ENCODE measurements at places on chromosomes 16 and 17.

- no peak for DNase-seq
These were observed at the start of gene PRSS22 for GRCh38 chr16:2857451-2858244. Gene PRSS22, minus strand, starts transcription at chr16:2858170. Its CDS starts 66 bp downstream, at chr16:2858104.

DNA sequence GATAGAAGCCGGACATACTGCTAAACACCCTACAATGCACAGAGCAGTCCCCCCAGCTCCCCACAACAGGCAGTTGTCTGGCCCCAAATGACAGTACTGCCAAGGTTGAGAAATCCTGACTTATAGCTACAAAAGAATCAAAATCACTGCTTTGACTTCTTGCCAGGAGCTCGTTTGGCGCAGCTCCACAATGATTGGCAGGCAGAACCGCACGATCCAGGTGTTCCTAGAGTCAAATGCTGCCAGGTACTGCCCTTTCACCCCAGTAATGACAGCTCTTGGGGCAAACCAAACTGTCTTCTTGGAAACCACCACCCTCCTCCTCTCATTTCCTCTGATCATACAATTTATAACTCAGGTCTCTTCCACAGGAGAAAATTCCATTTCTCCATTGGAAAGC, 2.2 kb upstream of the TMC5 start:
- no peak for DNase-seq

- DNase-seq = no peak
These were observed 5.2 kb downstream of the P4HB start for GRCh38 chr17:81854974-81855774.

- no peak for DNase-seq
These were observed 5.3 kb downstream of the DEF8 start for GRCh38 chr16:89953671-89954406.

- DNase-seq = no peak
These were observed 87.3 kb downstream of the C16orf78 start for GRCh38 chr16:49460786-49461470.

- DNase-seq = no peak
These were observed 14.6 kb downstream of the MAPT start for GRCh38 chr17:45908935-45909334.

- DNase-seq = no peak
These were observed 24.1 kb downstream of the PRKCA start for GRCh38 chr17:66326476-66327047.

DNA sequence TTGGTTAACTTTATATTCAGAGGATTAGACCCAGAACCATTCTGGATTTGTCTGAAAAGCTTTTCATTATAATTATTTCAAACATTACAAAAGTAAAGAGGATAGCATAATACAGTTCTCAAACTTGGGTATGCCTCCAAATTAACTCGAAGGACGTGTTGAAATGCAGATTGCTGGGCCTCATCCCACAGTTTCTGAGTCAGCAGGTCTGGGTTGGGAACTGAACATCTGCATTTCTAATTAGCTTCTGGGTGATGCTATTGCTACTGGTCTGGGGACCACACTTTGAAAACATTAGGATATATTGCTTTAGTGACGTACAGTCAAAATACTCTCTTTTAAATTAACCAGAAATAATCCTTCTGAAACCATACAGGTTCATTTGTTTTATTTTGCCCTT, 10.0 kb downstream of the TPPP3 start:
- DNase-seq = no peak

DNA sequence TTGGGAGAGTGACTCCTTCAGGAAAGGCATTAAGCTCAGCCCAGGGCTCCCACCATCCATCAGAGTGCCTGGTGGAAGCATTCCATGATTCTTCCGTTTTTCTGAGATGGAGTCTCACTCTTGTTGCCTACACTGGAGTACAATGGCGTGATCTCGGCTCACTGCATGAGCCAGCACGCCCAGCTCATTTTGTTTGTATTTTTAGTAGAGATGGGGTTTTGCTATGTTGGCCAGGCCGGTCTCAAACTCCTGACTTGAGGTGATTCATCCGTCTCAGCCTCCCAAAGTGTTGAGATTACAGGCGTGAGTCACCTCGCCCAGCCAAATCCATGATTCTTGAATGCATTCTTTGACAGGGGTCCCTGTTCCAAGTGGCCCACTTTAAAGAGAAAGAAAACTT, 23.1 kb downstream of the MIS12 start:
- no peak for DNase-seq

DNA sequence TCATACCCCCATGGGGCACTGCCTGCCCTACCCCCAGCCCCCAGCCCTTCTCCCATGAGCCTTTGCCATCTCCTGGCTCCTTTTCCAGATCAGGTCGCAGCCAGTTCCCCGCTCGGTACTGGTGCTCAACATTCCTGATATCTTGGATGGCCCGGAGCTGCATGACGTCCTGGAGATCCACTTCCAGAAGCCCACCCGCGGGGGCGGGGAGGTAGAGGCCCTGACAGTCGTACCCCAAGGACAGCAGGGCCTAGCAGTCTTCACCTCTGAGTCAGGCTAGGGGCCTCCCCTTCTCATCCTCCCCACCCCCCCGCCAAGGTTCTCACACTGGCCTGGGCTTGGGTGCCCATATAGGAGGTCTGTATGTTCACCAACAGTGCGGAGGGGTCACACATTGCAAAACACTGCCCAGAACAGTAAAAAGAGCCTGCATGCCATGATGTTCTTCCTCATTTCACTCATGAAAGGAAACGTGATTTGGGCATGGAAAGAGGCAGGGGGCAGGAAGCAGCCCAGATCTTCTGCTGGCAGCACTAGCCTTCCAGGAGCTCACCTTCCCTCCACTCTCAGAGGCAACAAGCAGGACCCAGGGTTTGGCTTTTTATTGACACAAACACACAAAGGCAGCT, 7.5 kb downstream of the IFI35 start:
- no peak for DNase-seq

GRCh38 chr16:442976-443375, 17.5 kb downstream of the RAB11FIP3 start:
- no peak for DNase-seq

- DNase-seq = no peak
These were observed 506.1 kb downstream of the CDH11 start for GRCh38 chr16:64615630-64616280.

DNA sequence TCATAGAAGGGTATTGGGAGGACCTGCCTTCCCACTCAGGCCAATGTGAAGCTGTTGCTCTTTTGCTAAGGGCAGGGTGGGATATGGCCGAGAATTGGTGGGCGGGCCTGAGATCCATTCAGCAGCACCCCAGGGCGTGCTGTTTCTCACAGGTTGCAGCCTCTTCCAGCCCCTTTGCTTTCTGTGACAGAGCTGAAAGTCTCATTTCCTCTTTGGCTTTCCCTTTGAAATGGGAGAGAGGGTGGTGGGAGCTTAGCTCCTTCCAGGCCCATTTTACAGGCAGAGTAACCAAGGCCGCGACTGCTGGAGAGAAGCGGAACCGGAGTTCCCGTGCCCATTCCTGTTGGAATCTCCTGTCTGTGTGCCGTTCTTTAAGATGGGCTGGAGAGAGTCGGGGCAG, 183.0 kb downstream of the RAB11FIP4 start:
- DNase-seq = no peak

- no peak for DNase-seq
These were observed 25.2 kb downstream of the NLRP1 start for GRCh38 chr17:5558815-5559785.

- no peak for DNase-seq
These were observed 4.4 kb downstream of the TPSAB1 start for GRCh38 chr16:1244881-1245280.

DNA sequence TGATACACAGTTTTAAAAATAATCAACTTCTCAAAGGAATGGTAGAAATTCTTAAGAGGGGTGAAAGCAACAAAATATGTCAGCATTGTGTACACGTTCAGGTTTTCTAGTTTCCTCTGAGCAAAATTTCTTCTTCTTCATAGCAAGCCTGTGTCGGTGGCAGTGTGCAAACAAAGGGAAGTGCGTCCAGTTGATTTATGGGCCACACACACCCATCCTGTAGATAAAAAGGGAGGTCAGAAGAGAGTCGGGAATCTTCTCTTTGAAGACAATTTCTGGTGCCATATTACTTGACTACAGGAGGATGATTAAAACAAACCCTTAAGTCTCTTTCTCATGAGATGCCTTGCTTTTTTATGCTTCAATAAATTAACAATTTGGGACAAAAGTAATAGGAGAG, 484.1 kb upstream of the SALL1 start:
- DNase-seq = no peak

GRCh38 chr17:67836205-67836987, 11.1 kb downstream of the BPTF start:
- no peak for DNase-seq

- DNase-seq = no peak
These were observed 96.2 kb downstream of the BANP start for GRCh38 chr16:88047462-88047861.

DNA sequence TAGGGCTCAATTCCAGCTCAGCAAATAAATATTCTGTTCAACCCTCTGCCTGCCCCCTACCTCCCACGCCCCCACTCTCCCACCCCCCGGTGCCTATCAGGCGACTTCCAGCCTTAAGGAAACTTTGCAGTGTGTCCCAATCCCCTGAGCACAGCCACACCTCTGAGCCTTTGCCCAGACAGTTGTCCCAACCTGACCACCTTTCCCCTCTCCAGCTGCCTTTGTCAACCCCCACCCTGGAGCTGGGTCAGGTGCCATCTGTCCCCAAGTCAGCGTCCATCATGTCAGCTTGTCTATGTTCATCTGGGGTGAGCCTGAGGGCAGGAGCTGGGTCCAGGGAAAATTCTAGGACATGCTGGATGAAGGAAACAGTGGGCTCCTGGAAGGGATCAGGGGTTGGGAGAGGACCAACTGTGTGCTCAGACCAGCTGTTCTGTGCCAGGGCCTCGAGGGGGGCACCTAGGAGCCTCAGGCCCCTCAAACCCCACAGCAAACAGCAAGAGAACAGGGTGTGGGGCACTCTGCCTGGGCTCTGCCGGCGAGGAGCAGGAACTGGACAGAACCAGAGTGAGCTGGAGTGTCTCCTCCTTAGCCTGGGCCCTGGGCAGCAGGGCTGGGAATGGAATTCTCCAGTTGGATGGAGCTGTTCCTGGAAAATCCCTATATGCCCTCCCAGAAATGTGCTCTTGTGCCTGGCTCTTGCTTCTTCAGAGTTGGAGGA, 17.8 kb downstream of the CDH16 start:
- no peak for DNase-seq

DNA sequence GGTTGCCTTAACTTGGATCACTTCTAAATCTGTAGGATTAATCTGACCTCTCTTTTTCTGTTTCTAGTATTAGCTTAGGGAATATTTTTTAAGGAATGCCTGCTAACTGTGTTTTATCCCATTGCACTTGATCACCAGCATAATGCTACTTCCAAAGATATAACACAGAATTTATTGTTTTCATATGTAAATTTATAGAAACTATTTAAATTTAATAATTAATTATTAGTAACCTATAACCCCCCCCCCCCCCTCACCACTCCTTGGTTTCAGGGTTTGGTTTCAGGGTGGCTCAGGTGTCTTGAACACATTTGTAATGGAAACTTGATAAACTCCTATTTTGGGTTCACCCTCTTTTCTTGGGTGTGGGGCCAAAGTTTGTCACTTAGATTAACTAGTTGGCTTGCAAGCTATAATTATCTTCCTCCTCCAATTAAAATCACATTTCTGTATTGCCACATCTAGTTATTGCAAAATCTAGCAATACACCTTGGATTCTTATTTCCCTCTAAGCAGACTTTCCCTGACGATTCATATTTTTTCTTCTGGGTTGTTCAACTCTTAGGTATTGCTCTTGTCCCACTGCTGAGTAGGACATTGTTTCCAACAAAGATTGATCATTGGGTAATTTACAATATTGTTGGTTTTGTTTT, 18.3 kb downstream of the KRT12 start:
- no peak for DNase-seq

- DNase-seq = no peak
These were observed 3.2 kb downstream of the HS3ST3A1 start for GRCh38 chr17:13598353-13599167.

DNA sequence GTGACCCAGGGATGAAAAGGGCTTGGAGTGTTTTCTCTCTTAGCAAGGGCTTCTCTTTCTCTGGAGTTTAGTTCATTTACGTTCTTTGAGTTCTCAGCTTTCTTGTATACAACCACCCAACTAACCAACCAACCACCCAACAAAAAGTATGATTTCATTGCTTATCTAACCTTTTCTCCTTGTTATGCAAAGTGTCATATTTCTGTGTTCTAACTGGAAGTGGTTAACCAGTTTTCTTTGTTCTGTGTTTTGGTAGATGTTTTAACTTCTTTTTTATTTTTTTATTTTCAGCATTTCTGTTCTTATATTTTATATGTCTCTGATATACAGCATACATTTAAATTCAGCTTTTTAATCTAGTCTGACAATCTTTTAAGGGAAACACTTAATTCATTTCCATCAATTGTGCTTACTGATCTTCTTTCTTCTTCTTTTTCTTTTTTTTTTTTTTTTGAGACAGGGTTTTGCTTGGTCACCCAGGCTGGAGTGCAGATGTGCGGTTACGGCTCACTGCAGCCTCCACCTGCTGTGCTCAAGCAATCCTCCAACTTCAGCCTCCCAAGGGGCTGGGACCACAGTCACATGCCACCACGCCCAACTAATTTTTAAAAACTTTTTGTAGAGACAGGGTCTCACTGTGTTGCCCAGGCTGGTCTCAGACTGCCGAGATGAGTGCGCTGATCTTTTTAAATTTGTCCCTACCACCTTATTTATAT, 29.6 kb downstream of the NLK start:
- no peak for DNase-seq

DNA sequence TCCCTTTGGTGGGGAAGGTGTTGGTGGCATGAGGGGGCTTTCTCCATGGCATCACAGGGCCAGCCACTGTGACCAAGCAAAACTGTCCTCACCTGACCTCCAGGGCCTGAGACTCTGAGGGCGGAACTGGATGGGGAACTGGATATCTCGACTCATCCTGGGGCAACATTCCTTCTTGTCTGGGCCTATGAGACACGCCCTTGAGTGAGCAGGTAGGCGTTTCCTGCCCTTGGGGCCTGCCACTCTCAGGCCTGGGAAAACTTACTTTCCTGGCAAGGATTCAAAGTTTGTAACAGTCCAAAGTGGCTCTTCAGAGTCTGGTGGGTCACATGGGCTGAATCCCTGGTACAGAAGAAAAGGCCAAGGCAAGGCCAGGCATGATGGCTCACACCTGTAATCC, 9.6 kb downstream of the MT1X start:
- DNase-seq = peak; percentile 66

DNA sequence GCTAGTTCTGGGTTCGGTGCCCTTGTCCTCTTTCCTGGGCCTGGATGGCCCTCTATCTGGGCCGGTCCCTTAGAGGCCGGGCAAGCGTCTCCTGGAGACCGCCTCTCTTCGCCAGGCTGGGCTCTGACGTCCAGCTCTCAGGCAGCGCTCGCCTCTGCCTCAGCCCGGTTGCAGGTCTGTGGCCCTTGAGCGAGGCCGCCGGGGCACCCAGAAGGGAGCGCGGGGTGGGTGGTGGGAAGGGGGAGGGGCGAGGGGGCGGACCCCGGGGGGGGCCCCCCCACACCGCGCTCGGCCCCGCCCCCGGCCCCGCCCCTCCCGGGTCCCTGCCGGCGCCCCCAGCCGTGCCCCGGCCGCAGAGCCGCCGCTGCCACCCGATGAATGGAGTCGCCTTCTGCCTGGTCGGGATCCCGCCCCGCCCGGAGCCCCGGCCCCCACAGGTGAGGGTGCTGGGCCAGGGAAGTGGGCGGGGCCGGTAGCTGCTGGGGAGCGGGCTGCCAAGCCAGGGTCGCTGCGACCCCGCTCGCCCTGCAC, at the start of gene ARHGAP23:
TSS of gene ARHGAP23 (plus strand) at position 353 of the 531 bp plus-strand sequence. CDS start at position 375, 22 bp downstream.
- no peak for DNase-seq

GRCh38 chr16:21584817-21585216, 14.6 kb upstream of the METTL9 start:
- no peak for DNase-seq
